ENCODE measurements at places on chromosomes 3 and 15.
A peak's percentile ranks its signal among the peaks of the same experiment; 100 is the strongest.

GRCh38 chr3:183966361-183966791 is 51.3 kb downstream of the ABCC5 start:
- no peaks in the 10 kb centered on the region for H3K27me3 ChIP-seq
- no peaks in the 10 kb centered on the region for H3K4me1 ChIP-seq
- no peak for DNase-seq
- no peak overlapping the region for H3K27ac ChIP-seq
- H3K4me3 ChIP-seq: no peak overlapping the region

- H3K4me3 ChIP-seq: peak overlapping the region; percentile 94
- H3K27ac ChIP-seq: peak overlapping the region; percentile 53
- no peaks in the 10 kb centered on the region for H3K27me3 ChIP-seq
- peaks cover 25% of the 10 kb centered on the region for H3K4me1 ChIP-seq
These were observed 641 bp downstream of the ACVR2B start for GRCh38 chr3:38454178-38454883.

- H3K4me3 ChIP-seq: no peak overlapping the region
- DNase-seq: no peak
- no peaks in the 10 kb centered on the region for H3K36me3 ChIP-seq
- H3K4me1 ChIP-seq: no peaks in the 10 kb centered on the region
These were observed 377.2 kb upstream of the CFAP20DC start for GRCh38 chr3:59426821-59427565.

DNA sequence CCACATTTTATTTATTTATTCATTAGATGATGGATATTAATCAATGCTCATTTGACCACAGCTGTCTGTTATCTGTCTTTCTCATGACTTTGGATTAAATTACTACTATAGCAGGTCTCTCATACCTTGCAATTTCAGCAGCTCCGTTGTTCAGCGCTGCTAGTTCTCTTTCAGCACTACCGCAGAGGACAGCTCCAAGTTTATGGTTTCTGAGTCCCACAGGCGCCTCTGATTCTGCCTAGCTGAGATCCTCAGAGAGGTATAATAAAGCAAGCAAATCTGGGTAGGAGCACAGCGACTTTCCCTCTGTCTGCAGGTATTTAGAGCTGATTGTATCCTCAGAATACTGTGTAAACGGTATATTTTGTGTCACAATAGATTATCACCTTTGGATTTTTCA is 204.9 kb downstream of the CNTN4 start:
- no peaks in the 10 kb centered on the region for H3K36me3 ChIP-seq
- DNase-seq: no peak
- no peak overlapping the region for H3K27ac ChIP-seq

GRCh38 chr3:138547342-138547975 is 46.6 kb downstream of the CEP70 start:
- H3K4me3 ChIP-seq: no peak overlapping the region
- H3K27ac ChIP-seq: no peak overlapping the region
- no peak for DNase-seq
- H3K27me3 ChIP-seq: no peaks in the 10 kb centered on the region

GRCh38 chr3:189602471-189602870 is 28.7 kb upstream of the TP63 start:
- H3K27ac ChIP-seq: no peak overlapping the region
- no peaks in the 10 kb centered on the region for H3K36me3 ChIP-seq
- no peaks in the 10 kb centered on the region for H3K4me1 ChIP-seq
